ENCODE measurements at places on chromosomes 7 and 10.

GRCh38 chr10:88788924-88789323 lies 13.6 kb upstream of the LIPM start:
- no peak for DNase-seq

GRCh38 chr10:30433306-30433729 lies 666 bp upstream of the MAP3K8 start:
- DNase-seq = peak; percentile 39

- DNase-seq = no peak
Observed at GRCh38 chr10:116274064-116274904, 1.3 kb upstream of the GFRA1 start.

GRCh38 chr10:35353395-35353794 lies 17.1 kb downstream of the CCNY start:
- DNase-seq = no peak

DNA sequence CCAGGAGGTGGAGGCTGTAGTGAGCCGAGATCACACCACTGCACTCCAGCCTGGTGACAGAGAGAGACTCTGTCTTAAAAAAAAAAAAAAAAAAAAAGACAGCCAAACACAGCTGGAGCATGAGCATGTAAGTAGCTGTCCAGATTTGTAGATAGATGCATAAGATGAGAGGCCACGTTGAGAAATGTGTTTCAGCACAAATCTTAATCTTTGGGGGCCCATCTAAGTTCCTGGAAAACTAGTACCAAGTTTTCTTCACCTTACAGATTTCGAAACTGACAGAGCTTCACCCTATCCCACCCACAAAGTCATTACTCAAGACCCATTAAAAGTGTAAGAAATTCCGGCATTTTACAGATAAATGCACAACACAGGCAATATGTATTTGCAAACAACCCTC lies 208.2 kb downstream of the PARD3 start:
- DNase-seq = no peak

DNA sequence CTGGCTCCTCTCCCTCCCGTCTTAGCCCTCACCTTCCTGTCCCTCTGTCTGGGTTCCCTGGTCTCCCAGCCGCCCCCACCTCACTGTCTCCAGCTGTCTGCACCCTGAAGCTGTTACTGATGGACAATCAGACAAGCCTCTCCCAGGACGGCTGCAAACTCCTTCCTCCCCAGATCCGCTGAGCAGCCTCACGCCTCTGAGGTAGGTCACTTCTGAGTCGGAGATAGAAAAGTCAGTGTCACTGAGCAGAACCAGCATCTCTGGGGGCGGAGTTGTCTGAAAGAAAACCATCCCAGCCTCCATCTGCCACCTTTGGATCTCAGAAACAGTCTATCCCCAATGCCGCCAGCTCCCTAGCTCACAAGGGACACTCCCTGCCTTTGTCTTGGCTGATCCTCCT lies 27.4 kb downstream of the FAM241B start:
- no peak for DNase-seq

DNA sequence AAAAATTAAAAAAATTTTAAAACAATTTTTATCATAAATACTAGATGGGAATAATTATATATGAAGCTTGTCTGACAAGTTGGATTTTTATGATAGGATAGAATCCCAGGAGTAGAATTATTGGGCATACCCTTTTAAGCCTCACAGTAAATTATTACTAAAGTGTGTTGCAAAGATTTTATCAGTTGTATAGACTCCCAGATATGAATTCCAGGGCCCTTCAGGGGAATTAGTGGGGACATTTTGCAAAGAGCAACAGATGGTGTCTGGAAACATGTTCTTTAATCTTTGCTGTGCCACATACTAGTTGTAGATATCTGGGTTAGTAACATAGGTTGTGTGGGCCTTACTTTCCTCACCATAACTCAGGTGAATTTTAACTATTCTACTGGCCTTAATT lies 28.7 kb downstream of the ZEB1 start:
- no peak for DNase-seq

- DNase-seq = no peak
Observed at GRCh38 chr10:79001082-79001885, 67.5 kb upstream of the ZMIZ1 start.

GRCh38 chr10:97411406-97411805 lies 10.3 kb upstream of the RRP12 start:
- DNase-seq = no peak

GRCh38 chr7:69678494-69679187 lies 80.4 kb downstream of the AUTS2 start:
- no peak for DNase-seq

- DNase-seq = no peak
Observed at GRCh38 chr7:128458956-128459355, 3.3 kb downstream of the HILPDA start.

DNA sequence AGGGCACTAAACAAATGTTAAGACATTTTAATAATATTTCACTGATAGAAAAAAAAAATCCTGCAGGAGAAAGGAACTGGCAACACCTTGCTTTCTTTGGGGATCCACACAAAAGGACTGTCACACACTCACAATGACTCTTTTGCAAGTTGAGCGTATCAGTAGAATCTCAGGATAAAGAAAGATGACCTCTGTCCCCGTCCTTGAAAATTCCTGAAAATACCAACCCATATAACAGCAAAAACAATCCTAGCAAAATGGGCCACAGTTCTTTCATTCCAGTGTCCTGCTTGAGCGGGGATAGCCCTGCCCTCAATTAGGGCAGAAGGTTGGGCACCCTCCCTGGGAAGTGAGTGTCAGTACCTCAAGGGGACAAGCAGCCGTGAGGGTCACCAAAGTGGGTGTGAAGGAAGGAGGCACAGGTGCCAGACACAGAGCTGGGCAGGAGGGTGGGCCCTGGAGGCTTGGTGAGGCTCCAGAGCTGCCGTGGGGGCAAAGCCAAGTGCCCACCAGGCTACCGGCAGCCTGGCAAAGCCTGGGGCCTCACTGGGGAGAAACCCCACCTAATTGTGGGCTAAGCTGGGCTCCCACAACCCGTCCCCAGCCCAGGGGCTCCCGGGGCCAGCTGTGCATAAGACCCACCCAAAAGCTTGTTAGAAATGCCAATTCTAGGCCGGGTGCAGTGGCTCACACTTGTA lies 2.8 kb downstream of the WDR86 start:
- no peak for DNase-seq

- no peak for DNase-seq
Observed at GRCh38 chr7:41130086-41130485, 572.8 kb downstream of the INHBA start.

Measured in CD8-positive, alpha-beta T cell (primary cell).